GM04503 (cell line): ENCODE measurements at places on chromosomes 2 and 18.
A peak's percentile ranks its signal among the peaks of the same experiment; 100 is the strongest.

DNA sequence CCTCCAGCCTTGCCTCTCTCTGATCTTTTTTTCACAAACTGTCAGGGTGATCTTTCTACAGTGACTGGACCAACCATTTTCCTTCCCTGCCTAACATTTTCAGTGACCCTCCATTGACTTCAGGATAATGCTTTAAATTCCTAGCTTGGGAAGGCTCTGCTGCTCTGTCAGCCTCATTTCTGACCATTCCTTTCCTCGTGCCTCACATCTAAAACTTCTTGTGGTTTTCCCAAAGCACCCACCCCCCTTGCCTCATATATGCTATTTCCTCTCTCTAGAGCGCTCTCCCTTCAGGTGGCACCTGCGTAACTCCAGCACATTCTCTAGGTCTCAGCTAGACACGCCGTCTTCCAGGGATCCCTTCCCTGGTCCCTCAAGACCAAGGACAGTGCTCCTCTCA is 37.2 kb downstream of the DRC1 start:
- DNase-seq: no peak

DNA sequence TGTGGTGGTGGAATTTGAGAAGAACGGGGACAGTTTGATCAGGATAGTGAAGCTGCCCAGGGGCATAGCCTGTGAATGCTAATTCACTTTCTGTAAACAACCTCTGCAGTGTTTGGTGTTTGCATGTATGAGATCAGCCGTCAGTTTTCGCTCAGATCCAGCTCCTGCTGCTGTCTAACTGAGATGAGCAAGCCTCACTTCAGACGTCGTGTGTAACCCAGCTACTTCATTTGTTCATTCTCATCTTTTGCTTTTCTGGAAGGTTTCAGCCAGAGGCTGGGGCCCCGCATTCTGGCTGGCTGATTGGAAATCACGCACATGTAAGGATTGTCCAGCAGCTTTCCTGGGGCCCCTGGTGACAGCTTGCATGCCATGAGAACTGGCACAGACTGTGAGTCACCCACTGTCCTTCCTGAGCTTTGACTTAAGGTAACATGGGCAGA is 48.9 kb downstream of the LDLRAD4 start:
- DNase-seq: no peak

DNA sequence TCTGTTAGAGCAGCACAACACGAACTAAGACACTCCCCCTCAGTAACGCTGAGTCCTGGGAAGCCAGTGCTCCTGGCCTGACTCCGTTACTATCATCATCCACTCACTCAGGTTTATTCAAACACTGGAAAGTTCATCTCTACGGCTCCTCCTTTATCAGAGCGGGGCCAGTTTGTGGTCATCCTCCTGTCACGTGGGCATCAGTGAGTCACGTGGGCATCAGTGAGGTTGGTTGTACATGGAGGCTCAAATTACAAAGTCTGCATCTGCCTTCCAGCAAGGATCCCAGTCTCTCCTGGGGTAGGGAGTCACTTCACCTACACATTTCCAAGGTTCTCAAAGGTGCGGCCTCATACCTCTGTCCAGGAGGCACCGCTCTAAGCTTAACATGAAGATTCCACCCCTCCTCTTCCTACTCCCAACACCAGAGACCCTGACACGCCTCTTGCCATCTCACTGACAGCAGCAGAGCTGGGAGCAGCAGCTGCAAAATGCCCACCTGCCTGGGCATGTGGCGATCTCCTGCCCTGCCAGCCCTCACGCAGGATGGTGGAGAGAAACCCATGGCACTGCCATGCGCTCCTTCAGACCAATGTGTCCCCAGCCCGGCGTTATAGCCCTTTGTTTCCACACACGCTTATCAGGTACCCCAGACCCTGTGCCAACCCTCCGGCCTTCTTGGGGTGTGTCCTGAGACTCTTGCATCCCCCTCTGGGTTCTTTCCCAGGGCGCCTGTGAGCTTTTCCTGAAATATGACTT is 99.2 kb upstream of the PTPRM start:
- DNase-seq: no peak

DNA sequence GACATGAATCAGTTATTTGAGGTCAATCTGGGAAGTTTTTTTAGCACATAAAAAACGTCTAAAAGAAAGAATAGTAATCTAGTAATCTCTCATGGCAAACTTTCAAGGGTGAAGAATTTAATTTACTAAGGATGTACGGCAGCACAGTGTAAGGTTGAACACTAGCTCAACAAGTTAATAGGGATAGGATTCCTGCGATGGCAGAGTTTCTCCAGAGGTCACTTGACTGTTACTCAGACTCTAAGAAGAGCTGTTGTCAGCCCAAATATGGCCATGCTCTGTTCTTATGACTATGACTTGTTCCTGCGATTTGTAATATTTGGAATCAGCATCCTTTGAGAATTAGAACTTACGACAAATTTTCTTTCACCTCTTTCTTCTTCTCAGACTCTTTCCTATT is 553.3 kb upstream of the TNP1 start:
- peak; percentile 41 for DNase-seq

- DNase-seq: no peak
Measured at GRCh38 chr2:144412709-144413108, 107.2 kb downstream of the ZEB2 start.

GRCh38 chr2:117936871-117937428 is 76.9 kb downstream of the CCDC93 start:
- DNase-seq: no peak

DNA sequence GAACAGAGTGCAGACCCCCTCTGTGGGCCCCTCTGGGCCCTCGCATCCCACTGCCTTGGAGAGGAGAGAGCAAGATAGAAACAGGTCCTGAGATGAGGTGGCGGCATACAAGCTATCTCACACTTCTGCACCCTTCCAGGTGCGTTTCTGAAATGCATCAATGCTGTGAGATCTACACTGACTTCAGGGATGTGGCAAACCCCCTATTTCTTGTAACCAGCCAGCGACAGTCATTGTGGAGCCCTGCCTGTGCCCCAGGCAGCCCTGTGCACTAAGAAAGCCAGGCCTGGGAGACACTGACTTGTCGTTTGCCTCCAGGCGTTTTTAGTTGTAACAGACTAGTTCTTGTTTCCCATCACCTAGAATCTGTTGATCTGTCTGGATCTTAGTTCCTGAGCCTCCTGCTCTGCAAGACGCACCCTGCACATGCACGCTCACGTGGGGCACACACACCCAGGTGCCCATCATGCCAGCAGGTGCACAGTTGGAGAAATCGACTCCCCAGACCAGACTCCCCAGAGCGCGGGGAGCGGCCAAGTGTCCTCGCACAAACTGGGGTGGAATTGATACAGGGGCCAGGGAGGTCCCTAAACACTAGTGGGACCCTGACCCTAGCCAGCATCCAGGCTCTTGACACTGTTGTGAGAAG is 238.0 kb downstream of the FAM210A start:
- DNase-seq: no peak

- DNase-seq: no peak
Measured at GRCh38 chr2:6072276-6072675, 380.1 kb downstream of the SOX11 start.

DNA sequence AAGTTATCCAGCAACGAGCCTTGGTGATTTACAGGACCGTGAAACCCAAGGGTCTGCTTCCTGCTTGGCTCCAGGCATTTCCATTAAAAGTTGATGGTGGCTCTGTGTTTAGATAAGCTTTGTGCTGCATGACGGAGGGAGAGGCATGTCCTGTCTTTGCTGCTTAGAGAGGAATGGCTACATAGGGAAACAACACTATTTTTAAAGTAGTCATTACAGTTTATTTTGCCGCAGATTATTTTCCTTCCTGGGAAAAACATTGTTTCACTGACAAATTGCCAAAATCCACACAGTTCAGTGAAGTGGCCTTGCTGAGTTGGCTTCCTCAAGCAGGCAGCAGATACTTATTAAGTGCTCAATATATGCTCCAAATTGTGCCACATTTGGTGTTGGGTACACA is 98.5 kb downstream of the THSD7B start:
- DNase-seq: no peak

DNA sequence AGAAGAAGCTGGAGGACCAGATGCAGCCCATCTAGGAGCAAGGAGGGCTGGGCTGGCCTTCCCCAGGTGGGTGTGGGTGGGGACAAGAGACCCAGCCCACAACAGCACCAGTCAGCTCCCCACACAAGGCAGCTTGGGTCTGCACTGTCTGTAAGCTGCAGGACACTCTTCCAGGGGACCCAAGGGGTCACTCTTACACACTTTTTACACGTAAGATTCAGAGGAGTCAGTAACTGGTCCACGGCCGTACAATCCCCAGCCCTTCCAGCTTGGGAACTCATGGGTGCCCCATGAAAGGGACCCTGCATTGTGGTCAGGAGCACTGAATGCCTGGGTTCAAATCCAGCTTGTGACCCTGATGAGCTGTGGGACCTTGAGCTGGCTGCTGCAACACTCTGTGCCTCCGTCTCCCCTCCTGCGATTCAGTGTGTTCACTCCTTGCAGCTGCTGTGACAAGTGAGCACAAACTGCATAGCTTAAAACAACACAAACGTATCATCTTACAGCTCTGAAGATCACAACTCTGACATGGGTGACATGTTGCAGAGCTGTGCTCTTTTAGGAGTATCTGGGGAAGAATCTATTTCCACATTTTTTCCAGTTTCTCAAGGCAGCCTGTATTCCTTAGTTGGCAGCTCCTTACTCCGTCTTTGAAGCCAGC is 11.1 kb upstream of the SLC66A3 start:
- DNase-seq: no peak

GRCh38 chr2:225649274-225649673 is 249.8 kb downstream of the NYAP2 start:
- no peak for DNase-seq
